T47D (cell line): ENCODE measurements at places on chromosomes 7 and 10.

GRCh38 chr7:68250143-68250542 lies 1253.5 kb downstream of the TYW1 start:
- no peak for DNase-seq

DNA sequence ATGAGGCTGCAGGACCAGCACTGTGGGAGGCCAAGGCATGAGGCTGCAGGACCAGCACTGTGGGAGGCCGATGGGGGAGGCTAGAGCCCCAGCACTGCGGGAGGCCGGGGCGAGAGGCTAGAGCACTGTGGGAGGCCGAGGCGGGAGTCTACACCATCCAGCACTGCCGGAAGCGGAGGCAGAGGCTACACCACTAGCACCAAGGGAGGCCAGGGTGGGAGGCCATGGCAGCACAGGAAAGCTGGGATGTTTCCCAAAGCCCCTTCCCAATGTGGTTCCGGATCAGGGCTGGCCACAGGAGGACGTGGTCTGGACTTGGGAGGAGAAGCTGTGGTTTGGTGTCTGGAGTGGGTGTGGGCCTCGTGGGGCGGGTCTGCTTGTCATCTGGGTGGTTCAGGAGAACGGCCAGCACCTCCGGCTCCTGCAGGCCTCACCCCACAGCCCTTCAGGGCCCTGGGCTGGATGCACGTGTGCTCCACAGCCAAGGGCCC lies 43.6 kb downstream of the PDGFA start:
- no peak for DNase-seq

DNA sequence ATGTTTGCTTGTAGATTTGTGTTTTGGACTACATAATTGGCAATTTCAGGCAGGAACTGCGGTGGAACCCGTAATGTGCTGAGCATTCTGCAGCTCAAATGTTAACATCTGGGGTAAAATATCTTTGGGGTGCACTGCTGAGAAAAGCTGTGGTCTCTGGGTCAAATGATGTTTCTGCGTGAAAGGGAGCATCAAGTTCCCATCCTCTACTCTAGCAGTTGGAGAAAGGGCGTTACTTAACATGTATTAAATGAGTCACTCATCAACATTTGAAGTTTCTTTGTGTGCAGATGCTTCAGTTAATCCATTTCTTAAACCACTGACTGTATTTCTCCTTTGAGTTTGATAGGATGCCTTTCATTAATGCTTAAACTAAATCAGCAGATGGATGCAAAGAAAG lies 273.1 kb upstream of the PITRM1 start:
- DNase-seq, result no peak

DNA sequence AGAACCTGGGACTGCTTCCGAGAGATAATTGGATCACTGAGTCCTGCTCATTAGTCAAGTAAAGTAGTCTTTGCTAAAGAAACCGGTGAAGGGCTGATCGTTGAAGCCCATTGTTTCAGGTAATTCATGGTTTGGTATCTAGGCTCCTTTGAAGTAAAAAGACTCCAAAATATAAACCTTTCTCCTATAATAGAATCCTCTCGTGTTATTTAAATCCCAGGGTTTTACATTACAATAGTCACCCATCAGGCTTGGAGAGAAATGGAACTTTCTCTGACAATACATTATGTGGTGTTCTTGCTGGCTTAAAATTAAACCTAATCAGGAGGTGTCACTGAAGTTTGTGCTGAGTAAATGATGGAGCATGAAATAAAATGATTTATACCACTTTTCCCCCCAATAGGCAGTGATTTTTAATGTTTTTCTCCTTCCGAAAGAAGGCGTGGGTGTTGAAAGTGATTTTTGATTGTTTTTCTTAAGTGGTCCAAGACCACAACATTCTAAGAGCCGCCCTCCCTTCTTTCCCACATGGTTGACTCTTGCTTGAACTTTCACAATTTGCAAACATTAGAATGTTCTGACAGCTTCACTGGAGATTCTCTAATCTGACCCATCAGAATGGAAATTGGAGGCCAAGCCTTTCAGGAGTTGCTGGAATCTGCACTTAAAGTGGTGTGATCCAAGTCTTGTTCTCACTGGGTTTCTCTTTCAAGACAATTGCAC lies 44.2 kb downstream of the LRMDA start:
- DNase-seq, result no peak

DNA sequence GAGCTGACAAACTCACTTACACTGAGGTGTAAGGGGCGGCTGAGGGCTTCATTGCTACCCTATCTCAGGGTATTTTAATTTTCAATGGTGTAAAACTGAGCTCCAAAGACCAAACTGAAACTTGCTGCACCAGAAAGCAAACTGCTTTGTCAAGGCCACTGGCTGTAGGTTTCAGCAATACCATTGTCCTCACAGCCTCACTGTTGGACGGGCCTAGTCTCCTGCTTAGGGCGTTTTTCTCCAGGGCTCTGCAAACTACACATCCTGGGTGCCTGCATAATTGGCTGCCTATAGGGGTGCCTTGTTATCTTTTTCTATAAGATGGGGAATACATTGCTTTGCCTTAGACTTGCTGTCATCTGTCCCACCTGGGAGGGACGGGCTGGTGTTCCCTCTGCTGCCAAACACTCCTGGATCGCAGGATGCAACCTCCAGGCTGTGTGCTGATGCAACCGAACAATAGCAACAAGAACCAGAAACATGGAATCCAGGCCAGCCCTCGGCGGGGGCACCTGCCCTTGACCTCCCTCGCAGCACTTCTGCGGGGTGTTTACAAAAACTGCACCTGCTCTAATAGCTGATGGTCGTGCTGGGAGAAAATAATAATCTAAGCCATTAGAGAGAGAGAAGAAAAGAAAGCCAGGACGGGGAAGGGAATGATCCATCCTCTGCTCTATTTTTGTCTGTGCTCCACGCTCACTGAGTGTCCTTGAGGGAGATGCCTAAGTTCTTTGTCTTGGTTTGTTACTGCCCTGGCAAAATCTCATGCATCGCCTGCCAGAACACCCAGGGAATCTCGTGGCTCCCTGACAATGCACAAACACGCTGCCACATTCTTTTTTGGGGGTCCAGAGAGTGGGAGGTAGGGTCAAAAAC lies 104.5 kb downstream of the GALNT17 start:
- no peak for DNase-seq

GRCh38 chr10:23918839-23919238 lies 290.1 kb upstream of the KIAA1217 start:
- DNase-seq, result no peak

- no peak for DNase-seq
Measured at GRCh38 chr7:80444811-80445210, 67.1 kb downstream of the GNAT3 start.

DNA sequence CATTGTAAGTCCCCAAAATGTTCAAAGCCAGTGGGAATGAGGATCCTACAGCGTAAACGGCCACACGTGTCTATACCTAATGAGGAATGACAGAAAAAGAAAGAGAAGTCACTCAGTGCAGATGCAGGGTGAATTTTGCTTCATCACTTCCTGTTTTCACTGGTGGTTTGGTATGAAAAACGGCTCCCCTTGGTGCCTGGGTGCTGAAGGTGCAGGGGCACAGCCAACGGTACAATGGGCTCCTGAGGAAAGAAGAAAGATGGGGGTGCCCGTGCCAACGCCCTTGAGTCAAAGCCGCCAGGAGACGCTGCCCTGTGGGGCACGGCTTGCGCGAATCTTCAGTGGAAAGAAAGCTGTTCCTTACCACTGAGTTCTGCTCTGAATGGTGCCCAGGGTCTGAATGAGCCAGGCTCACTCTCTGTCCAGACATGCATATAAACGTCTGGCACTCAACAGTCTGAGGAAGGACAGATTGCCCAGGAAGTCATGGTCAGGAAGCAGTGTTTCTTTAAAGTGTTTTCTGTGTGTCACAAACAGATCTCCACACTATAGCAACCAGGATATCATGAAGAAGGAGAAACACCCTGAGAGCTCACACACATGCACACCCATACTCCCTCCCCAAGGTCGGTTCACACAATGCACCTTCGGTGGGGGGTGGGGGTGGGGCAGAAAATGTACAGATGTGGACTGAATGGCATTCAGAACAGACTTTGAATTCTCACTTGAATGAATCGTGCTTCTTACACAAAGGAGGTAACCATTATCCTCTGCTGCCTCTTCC lies 105.8 kb downstream of the ELMO1 start:
- no peak for DNase-seq

DNA sequence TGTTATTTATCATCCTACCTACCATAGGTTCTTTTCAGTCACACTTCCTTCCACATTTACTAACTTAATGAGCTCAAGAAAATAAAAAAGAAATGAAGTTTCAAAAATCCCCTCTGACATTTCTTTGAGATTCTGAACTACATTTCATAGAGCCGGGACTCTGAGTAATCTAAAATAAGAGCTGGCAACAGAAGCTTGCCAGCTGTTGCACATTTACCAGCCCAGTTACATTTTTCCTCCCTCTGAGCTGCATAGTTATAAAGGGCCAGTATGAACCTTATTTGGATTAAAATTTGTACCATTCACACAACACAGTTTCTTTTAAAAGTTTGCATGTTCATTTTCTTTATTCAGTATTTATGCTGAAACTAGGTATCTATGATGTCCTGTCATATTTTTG lies 119.5 kb upstream of the CAV2 start:
- DNase-seq, result no peak

DNA sequence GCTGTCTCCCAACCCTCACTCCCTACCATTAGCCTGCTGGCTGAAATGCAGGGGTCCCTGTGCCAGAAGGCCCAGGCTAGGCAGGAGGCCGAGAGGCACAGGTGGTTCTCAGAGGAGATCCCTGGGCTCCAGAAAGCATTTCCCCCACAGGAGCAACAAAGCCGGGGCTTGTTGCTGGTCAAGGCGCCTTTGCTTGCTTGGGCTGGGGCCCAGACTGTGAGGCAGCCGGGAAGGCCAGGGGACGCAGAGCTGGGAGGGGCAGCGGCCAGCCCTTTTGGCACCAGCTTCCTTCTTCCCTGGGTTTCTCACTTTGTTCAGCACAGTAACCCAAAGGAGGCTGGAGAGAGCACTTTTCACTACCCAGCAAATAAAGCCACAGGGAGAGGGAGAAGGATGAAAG lies 48.6 kb downstream of the FBXW4 start:
- no peak for DNase-seq

DNA sequence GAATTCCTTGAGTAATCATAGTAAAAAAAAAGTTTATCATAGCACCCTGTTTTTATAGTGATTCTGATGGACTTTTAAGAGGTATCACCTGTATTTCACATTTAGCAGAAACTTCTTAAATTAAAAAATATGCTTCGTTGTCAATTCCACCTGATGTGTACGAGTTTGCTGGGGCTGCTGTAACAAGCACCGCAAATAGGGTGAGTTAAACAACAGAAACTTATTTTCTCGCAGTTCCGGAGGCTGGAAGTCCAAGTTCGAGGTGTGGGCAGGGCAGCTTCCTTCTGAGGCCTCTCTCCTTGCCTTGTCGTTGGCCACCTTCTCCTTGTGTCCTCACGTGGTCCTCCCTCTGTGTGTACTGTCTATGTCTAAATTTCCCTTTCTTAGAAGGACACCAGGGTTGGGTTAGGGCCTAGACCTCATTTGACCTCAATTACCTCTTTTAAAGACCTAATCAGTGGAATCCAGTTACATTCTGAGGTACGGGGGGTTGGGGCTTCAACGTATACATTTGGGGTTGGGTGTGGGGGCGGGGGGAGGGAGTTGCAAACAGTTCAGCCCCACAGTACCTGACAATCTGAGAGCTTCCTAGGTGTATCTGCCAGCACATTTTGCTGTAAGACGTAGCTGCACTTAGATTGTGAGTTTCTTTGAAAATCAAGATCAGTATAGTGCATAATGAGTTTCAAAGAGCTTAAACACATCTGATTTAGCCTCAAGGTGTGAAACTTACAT lies 72.7 kb downstream of the RBM33 start:
- DNase-seq, result no peak

- no peak for DNase-seq
Measured at GRCh38 chr10:124983321-124983720, 41.4 kb downstream of the ZRANB1 start.

DNA sequence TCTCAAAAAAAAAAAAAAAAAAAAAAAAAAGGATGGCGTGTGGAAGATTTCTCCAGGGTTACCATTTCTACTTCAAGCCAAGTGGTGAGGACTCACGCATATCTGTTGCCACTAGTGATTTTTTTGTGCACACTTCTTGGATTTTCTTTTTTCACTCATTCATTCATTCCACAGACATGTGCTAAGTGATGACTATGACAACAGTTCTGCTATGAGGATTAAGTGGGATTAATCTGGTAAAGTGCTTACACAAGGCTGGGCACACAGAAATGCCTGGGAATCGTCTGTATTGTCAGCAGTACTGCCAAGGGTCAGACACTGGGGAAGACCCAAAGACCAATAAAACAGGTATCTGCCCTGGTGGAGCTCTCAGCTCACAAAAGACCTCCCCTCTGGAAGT lies 6.3 kb upstream of the OPN1SW start:
- DNase-seq, result no peak

DNA sequence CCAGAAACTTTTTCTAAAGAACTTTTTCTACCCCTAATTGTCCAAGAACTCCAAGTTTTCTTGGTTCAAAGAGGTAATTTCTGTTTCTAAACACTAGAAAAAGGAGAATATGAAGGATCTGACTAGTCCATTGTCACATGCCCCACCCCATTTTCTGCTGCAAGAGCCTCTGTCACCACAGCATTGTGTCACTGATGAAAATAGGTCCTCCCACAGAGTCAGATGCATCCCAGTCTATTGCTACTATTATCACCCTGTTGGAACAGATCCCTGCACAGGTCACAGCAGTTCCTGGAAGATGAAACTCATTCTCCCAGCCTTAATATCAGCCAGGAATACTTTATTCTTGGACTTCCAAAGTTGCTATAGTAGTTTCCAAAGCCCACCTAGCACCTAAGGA lies 7.5 kb upstream of the CFTR start:
- DNase-seq, result no peak

DNA sequence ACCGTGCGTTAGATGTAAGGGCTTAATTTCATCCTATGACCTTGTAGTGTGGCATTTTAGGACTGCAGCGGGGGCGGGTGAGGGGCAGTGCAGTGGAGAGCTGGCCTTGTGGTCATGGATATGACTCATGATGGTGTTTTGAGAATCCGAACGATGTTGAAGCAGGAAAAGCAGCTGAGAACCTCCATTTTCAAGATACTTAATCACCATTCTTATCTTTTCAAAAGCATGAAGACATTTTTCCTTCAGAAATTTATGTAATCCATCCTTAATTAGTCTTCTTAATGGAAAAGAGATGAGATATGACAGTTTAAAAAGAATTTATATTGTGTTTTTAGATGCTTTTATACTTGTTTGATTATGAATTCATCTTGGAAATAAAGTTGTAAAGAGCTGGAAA lies 9.6 kb downstream of the ATP5F1C start:
- DNase-seq, result no peak

- DNase-seq, result no peak
Measured at GRCh38 chr7:156604836-156605695, 35.5 kb upstream of the RNF32 start.

DNA sequence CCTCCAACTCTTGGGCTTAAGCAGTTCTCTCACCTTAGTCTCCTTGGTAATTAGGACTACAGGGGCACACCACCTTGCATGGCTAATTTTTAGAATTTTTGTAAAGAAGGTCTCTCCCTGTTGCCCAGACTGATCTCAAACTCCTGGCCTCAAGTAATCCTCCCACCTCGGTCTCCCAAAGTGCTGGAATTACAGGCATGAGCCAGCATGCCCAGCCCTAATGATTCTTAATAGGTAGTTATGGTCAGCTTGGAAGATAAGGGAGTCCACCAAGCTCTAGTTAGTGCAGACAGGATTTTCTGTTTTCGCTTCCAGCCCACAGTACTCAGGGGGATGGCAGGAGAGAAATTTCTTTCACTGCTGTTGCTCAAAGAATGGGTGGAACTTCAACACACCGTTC lies 127.9 kb upstream of the PLXDC2 start:
- no peak for DNase-seq

GRCh38 chr7:107049480-107049879 lies 5.0 kb downstream of the PRKAR2B start:
- no peak for DNase-seq

GRCh38 chr10:100968863-100969186 lies 479 bp upstream of the SEMA4G start:
- DNase-seq, result no peak
